Fibroblast of skin of abdomen (primary cell): ENCODE measurements at places on chromosomes 7 and 10.
A peak's percentile ranks its signal among the peaks of the same experiment; 100 is the strongest.

GRCh38 chr10:99620711-99621453 is 643 bp upstream of the SLC25A28 start:
- peak; percentile 96 for DNase-seq

- DNase-seq: no peak
Measured at GRCh38 chr7:7573701-7574100, 7.0 kb downstream of the MIOS start.

DNA sequence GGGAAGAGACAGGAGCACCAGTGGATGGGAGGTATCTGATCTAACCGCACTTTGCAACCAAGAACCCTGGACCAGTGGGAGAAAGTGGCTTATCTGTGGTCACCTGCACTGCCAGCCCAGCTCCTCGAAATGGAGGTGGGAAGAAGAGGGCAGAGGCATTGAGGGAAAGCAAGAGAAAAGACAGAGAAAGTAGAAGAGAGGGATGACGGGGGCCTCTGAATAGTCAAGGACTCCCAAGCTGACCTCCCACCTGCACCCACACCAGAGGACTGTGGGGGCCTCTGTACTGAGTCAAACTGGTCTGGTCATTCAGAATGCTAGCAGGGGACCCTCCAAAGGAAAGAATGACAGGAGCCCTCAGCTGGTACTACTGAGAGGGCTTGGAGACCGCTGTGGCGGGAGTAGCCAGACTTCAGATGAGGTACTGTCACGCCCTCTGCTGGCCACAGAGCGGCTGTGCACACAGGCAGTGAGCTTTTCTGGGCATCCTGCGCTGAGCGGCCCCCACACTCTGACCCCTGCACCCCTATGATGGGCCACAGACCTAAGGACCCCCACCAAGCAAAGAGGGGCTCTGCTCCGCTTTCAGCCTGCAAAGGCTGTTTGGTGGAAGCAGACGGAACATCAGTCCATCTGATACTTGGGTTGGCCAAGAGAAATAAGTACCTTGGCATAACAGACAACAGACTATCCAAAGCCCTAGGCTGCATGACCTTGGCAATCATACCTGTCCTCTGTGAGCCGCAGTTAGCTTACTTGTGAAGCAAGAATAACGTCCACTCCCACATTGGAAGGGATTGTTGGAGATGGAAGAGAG is 112.9 kb downstream of the COL13A1 start:
- peak; percentile 57 for DNase-seq

DNA sequence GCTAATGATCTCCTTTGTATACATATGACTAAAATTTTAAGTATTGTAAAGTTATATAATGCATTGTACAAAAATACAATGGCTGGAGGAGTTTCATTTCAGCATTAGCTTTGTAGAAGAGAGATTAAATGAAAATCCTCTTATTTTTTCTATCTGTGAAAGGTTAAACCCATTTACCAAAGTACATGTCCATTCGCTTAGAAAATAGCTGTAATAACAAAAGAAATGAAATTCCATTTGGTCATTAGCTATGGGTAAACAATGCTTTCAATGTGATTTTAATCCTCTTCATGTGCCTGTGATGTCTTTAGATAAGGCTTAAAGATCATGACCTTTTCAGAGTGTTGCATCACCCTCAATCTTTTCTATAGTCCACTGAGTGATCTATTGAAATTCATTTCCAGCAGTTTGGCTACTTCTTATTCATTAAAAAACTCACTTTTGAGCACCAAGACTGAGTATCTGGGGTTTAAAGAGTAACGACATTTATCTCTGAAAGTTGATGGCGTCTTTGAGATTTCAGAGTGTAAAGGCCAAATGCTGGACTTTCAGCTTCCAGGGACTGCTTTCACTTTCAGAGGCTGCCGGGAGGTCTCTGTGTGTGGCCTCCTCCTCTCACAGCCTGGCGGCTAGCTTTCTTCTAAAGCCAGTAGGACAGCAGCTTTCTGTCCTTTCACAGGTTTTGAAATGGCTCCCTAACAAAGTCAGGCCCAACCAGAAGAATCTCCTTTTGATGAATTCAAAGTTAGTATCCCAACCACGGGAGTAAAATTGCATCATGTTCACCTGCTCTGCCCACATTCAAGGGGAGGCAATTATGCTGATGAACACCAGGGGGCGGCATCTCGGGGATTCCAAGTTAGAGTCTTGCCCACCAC is 701.4 kb upstream of the COBL start:
- DNase-seq: no peak

- DNase-seq: no peak
Measured at GRCh38 chr7:104018425-104018824, 29.0 kb upstream of the RELN start.

GRCh38 chr10:73647211-73647874 is 6.1 kb upstream of the MYOZ1 start:
- DNase-seq: peak; percentile 44

DNA sequence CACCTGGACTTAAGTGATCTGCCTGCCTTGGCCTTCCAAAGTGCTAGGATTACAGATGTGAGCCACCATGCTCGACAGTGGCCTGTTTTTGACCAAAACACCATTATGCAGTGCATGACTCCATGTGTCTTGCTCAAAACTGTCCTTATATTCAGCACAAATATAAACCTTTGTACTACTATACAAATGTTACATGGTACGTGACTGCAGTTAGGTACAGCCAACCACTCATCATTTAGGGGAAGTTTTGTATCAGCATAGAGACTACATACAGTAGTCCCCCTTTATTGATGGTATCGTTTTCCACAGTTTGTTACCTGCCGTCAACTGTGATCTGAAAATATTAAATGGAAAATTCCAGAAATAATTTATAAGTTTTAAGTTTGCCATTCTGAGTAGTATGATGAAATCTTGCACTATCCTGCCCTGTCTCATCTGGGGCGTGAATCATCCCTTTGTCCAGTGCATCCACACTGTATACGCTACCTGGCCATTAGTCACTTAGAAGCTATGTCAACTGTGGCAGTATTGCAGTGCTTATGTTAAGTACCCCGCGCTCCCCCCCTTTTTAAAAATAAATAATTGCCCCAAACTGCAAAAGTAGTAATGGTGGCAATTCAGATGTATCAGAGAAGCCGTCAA is 23.3 kb upstream of the ZNF282 start:
- peak; percentile 47 for DNase-seq

GRCh38 chr7:29853072-29853471 is 46.8 kb downstream of the WIPF3 start:
- no peak for DNase-seq

GRCh38 chr10:21329995-21330627 is 195.4 kb downstream of the SKIDA1 start:
- peak; percentile 71 for DNase-seq

DNA sequence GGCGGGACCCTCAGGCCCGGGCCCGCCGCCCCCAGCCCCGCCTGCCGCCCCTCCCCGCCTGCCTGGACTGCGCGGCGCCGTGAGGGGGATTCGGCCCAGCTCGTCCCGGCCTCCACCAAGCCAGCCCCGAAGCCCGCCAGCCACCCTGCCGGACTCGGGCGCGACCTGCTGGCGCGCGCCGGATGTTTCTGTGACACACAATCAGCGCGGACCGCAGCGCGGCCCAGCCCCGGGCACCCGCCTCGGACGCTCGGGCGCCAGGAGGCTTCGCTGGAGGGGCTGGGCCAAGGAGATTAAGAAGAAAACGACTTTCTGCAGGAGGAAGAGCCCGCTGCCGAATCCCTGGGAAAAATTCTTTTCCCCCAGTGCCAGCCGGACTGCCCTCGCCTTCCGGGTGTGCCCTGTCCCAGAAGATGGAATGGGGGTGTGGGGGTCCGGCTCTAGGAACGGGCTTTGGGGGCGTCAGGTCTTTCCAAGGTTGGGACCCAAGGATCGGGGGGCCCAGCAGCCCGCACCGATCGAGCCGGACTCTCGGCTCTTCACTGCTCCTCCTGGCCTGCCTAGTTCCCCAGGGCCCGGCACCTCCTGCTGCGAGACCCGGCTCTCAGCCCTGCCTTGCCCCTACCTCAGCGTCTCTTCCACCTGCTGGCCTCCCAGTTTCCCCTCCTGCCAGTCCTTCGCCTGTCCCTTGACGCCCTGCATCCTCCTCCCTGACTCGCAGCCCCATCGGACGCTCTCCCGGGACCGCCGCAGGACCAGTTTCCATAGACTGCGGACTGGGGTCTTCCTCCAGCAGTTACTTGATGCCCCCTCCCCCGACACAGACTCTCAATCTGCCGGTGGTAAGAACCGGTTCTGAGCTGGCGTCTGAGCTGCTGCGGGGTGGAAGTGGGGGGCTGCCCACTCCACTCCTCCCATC is 82.7 kb downstream of the PAX2 start:
- no peak for DNase-seq

GRCh38 chr10:15658069-15658702 is 61.5 kb downstream of the ITGA8 start:
- no peak for DNase-seq

GRCh38 chr10:4781955-4782354 is 44.1 kb upstream of the AKR1E2 start:
- no peak for DNase-seq

- DNase-seq: no peak
Measured at GRCh38 chr10:130799532-130799931, 512.0 kb downstream of the TCERG1L start.

DNA sequence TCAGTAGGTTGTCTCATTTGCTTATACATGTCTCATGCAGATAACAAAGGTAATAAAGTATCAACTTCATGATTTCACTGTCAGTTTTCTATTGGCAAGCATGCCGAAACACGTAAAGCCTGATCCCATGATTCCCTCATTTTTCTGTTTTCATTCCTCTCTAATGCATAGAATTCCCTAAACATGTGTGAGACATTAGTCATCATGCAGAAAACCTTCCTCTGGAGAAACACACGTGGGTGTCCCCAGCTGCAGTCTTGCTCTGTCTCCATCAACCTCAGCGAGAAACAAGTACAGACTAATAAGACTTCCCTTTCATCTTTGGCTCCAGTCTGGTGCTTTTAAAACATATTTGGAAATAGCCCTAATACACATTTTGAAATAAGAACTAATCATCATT is 432.7 kb upstream of the VSTM2A start:
- DNase-seq: no peak

DNA sequence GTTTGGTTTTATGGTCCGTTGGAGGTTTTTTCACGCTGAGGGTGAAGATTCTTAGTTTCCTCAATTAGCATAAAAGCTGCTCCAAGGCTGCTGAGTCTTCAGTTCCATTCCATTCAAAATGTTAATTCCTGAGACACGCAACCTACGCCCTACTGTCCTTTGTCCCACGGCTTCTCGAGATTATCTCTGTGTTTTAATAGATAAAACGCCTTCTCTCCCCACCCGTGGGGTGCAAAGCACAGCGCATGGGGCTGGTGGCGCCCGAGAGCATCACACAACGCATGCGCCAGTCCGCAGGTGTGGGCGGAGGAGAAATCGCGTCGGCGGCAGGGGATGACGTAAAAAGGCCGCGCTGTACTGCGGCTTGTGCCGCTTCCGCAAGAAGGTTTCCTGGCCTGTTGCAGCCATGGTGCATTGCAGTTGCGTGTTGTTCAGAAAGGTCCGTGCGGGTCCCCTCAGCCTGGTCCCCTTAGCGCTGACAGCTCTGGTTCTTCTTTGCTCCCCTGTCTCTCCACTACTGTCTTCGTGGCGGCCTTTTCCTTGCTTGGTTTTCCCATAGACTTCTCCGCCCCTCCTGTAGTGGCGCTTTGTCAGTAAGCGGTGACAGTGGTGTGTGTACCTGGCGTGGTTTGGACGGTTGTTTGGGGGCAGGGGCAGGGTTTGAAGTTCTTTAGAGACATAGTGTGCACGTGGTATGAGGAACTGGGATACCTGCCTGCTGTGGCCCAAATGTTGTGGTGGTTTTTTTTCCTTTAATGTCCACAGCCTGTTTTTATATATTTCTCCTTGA is at the start of gene GTPBP10:
Gene GTPBP10, plus strand, starts transcription at position 381 of the 790 bp plus-strand sequence. Its CDS starts 26 bp downstream, at position 407.
- DNase-seq: peak; percentile 95

- DNase-seq: no peak
Measured at GRCh38 chr10:103049237-103049636, 131.1 kb downstream of the CNNM2 start.

- DNase-seq: peak; percentile 84
Measured at GRCh38 chr7:1669954-1670893, at the start of gene ELFN1. ELFN1 (plus strand) TSS chr7:1670277; CDS start chr7:1744597, 74,320 bp downstream.

DNA sequence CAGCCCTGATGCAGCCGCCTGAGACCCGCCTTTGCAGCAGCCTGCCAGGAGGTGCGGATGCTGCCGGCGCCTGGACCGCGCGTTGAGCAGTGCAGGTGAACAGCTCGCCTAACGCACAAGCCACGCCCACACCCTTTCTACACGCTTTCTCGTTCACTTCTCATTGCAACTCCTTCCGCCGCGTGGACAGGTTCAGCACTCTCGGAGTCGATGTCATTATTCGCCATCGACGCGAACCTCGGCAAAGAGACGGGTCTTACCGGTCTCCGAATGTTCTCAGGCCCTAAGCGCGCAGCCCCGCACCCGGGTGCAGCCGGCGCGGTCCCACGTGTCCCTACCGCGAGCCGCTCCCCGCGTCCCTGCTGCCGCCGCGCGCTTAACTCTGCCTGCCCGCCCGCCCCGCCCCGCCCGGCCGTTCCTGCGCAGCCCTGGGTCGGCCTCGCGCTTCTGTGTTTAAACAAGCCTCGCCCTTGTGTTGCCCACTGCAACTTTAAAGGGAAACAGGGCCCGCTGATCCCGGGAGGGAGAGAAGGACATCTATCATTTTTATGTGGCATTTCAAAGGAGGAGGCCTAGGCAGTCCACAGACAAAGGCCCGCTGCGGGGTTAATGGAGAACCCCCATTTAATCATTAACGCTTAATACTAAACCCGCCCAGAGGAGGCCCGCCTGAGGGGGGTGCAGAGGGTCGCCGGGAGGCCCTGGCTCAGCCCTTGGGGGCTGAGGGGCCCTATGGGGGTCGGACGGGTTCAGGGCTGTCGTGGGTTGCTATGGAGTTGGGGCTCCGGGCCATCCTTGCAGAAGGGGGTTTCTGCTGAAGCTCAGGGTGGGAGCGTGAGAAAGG is 128.5 kb downstream of the WDR11 start:
- no peak for DNase-seq

- DNase-seq: peak; percentile 64
Measured at GRCh38 chr7:111741811-111742240, 179.5 kb upstream of the IMMP2L start.

GRCh38 chr7:78769481-78770101 is 683.9 kb downstream of the MAGI2 start:
- DNase-seq: peak; percentile 4

DNA sequence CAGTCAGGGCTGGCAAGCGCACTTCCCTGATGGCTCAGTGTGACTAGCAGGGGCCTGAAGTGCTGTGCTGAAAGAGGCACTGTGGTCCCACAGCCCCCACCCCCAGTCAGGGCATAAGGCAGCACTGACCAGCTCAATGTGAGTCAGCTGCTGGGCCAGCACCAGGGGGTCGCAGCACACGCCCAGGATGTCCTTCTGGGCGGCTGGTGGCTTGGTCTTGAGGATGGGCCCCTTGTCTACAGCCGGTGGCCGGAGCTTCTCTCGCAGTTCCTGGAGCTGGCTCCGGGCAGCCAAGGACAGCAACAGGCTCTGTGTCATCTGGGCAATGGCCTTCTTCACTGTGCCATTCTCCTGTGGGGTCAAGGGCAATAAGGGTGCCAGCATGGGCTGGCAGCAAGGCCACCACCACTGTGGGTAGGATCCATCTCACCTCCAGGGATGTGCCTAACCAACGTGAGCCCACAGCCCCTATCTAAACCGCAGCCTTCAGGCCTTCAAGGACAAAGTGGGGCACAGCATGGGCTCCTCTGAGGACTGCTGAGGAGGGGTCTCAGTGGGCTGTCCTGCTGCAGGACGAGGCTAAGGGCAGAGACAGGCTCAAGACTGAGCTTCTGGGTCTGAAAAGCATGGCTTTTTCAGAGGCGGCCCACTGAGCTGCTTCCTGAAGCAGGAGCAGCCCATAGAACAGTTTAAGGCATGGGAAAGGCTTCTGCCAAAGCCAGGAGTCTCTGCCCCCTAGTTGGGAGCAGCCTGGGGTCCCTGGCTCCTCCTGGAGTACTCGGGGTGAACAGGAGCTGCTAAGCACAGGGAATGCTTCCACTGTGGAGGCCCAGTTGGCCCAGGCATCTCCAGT is 62.5 kb downstream of the CSGALNACT2 start:
- no peak for DNase-seq
